ENCODE measurements at places on chromosomes 2 and 18. TPM values are rescaled to one million over a fixed set of nuclear protein-coding genes. Genes with fewer than 3 reads are reported as not detected.

The BCL11A gene
- not detected for total RNA-seq

- DNase-seq = no peak
These were observed 1668.7 kb downstream of the SUCLG1 start for GRCh38 chr2:82790206-82791021.

GRCh38 chr18:70822691-70823090, 533.8 kb downstream of the SOCS6 start:
- no peak for DNase-seq

- no peak for DNase-seq
These were observed 52.4 kb downstream of the FARSB start for GRCh38 chr2:222603501-222603900.
